ENCODE measurements at places on chromosomes 13 and 19. TPM values are rescaled to one million over a fixed set of nuclear protein-coding genes. Genes with fewer than 3 reads are reported as not detected.

MYO1F gene
- total RNA-seq = 33.0 TPM

DNA sequence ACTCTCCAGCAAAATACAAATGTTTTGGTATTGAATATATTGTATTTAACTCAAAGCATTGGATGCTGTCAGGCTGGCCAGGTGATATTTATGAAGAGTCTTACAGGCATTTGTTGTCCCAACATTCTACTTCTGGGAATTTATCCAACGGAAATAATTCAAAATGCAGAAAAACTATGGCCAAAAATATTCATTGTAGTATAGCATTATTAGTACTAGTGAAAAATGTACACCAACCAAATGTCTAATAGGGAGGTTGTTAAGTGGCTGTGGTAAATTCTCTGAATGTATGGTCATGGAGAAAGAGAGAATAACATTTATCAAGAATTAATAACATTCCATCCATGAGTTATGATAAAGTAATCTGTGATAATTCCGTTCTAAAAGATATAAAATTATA lies 38.6 kb upstream of the GAS6 start:
- no peak for DNase-seq

DHDH gene
- not detected for total RNA-seq

GRCh38 chr13:112061367-112062061 lies 5.4 kb upstream of the SOX1 start:
- no peak for DNase-seq

LYPD5 gene
- 0.42 TPM for total RNA-seq

DNA sequence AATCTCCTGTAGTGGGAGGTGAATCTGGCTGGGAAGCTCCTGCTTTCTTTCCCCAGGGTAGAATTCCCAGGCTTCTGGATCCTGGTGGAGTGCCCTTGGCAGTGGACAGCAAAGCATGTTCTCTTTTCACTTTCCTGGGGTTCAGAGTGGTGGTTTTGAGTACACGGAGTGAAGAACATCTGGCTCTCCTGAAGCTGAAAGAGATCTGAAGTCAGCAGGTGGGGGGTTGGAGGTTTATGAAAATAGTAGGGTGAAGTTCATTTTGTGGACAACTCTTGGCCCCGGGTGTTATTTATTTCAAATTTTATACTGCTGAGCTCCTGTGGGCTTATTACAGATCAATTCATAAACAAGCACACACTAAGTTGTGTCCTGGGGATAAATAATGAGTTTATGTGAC lies 497.3 kb downstream of the KLF5 start:
- no peak for DNase-seq

- DNase-seq = no peak
Measured at GRCh38 chr13:44487989-44488388, 88.1 kb downstream of the TSC22D1 start.

GRCh38 chr19:36986601-36987000 lies 70.5 kb downstream of the ZNF568 start:
- no peak for DNase-seq

GRCh38 chr19:54393381-54393780 lies 21.9 kb upstream of the TTYH1 start:
- no peak for DNase-seq

DNA sequence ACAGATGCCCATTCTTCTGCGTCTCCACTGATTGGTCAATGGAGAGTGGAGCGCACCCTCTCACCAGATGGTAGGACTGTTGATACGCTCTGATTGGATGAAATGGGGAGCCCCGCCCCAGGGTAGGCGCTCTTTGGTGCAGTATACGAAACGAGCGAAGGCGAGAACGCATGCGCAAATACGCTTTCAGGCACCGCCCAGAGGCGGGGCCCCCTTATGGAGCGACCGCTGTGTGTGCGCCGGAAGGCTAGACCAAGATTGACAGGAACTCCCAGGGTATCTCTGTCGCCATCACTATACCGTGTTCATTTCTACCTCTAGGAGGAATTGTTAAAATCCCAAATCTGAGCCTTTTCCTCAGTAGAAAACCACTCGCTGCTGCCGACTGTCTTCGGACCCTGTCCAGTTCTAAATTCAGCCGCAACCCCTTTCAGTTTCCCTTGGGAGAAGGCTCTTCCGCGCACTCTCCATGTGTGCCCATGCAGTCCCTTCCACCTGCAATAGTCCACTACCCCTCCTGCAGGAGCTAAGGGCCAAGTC lies 720 bp upstream of the HNRNPL start:
- DNase-seq = no peak

NAA16 gene
- total RNA-seq = 31.2 TPM

DNA sequence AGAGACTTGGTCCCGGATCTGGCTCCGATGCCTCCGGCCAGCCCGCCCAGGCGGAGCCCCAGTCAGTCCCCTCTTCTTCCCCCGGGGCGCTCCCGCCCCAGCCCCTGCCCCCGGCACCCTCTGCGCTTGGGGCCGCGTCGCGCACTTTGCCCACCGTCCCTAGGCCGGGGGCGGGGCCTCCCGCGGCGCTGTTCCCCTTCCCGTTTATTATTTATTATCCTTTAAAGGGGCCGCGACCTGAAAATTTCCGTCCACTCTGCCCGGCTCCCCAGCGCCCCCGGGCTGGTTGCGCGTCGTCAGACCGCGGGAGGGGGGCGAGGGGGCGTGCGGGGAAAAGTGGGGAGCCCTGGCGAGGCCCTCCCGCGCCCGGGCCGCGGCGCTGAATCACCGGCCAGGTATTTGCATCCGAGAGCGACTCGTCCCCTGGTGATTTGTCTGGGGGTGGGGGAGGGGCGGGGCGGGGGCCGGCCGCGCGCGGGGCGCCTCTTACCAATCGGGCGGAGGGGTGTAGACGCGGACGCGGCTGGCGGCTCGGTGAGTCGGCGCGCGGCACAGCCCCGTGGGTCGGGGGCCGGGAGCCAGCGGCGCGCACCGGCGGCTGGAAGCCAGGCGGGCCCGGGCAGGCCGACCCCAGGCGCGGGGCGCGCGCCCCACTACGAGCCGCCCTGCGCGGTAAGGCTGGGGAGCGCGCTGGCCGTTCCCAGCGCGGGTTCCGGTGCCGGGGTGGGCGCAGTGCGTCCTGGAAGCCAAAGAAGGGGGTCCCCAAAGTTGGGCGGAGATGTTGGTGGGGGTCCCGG lies at the start of gene ARID3A:
ARID3A (plus strand) TSS at position 510 of the 797 bp plus-strand sequence. CDS start 3,494 bp downstream, outside the sequence.
- DNase-seq = peak; percentile 94

DNA sequence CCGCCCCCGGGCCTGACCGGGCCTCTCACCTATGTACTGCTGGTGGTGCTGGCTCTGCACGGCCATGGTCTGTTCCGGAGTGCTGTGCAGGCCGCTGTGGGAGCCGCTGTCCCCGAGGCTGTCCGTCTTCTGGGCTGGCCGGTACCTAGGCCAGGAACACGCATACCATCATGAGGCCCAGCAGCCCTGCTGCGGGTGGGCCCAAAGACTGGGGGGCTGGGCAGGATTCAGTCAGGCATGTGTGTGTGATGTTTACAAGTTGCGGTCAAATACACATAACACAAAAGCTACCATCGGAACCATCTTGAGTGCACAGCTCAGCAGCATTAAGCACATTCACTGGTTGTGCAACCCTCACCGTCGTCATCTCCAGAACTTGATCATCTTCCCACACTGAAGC lies 32.2 kb upstream of the RANBP3 start:
- DNase-seq = no peak

DNA sequence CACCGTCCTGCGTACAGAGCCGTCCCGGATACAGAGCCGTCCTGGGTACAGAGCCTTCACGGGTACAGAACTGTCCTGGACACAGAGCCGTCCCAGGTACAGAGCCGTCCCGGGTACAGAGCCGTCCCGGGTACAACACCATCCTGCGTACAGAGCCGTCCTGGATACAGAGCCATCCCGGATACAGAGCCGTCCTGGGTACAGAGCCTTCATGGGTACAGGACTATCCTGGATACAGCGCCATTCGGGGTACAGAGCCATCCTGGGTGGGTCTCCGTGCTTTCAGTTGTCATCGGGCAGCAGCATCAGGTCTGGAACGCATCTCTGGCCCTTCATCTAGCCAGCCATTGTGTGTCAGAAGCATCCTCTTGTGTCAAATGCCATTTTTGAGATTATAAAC lies 222.3 kb upstream of the SOX1 start:
- DNase-seq = no peak

DNA sequence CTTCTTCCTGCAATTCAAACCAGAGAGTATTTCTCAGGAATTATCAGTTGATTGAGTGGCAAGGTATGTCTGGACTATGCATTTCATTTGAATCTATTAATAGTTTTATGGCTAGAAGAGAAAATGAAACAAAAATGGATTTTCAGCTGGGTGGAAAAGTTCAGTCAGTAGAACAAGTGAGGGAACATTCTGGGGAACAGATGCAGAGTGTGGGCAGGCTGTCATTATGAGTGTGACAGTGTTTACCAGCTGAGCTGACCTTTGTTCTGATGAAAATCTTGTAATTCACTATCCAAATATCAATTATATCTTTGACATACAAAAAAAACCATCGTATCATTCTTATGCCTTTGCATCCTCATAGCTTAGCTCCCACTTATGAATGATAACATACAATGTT lies 2.6 kb upstream of the CLC start:
- no peak for DNase-seq

- no peak for DNase-seq
Measured at GRCh38 chr13:46618694-46619254, 65.8 kb downstream of the LRCH1 start.

DNA sequence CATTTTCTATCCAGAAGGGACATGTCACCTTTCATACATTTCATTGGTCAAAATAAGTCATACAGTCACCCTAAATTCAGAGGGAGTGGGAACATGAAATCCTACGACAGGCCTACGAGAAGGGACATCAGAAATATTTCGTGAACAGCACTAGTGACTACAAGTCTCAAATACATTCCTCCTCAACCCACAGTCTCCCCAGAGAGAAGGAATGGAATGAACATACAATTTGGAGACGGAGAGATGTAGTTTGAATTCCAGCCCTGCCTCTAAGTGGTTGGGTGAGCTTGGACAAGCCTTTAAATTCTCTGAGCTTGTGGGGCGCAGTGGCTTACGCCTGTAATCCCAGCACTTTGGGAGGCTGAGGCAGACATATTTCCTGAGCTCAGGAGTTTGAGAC lies 9.9 kb downstream of the SERTM1 start:
- DNase-seq = no peak

ICAM5 gene
- total RNA-seq = 3.8 TPM

- peak; percentile 66 for DNase-seq
Measured at GRCh38 chr13:26601669-26602068, 44.2 kb downstream of the WASF3 start.

Measured in activated CD4-positive, alpha-beta T cell treated with anti-CD3 and anti-CD28 coated beads, Interleukin-2, amount 10 ng/mL, durations not matched to agents 24 days and 14 days (primary cell).